ENCODE measurements at places on chromosomes 7 and 10.

DNA sequence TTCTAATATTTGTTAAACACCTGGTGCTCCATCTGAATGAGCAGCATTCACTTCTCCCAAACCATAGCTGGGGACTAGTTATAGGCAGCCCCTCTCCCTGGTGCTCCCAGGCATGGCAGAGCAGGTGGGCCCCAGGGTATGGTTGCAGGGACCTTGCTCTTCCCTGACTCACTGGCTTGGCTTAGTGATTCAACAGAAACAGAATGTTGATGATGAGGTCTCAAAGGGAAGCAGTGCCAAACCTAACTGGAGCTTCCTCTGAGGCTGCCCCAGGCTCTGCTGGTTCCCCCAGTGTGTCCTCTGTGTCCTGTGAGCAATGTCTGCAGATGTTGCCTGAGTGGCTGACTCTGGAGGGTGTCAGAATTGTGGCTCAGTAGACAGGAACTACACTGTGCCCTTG, 3.7 kb downstream of the GPR26 start:
- no peak for DNase-seq

DNA sequence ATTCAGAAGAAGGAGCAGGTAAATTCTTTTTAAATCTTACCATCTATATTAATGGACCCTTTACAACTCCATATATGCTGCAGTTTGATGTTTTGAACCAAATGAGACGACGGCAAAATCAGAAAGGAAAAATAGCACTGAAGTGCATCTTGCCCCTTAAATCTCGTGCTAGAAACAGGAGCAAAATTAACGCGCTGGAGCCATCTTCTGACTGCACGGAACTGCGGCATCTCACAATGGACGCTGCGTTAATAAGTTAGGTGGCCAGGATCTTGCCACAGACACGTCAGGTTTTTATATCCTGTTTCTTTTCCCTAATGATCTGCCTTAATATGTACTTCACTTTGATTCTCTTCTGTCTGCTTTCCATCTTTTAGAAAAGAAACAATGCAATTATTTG, 354.5 kb downstream of the TFEC start:
- no peak for DNase-seq

DNA sequence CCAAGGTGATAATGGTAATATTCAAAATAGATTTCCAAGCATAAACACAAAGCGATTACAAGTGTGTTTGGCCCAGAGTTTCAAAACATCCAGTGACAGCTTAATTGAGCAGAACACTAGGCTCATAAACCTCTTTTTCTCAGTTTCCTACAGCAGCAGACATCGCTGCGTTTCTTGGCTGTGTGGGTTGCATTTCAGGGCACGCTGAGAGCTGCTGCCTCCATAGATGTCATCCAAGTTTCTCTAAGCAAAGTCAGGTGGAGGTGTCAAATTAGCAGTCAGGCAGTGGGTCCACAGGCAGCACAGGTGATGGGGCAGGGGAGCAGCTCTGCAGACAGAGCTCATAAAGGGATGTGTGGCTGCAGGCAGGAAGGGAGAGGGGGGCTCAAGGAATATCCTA, 50.5 kb upstream of the COL13A1 start:
- no peak for DNase-seq

GRCh38 chr7:114153700-114154099, 234.9 kb upstream of the PPP1R3A start:
- DNase-seq: no peak

DNA sequence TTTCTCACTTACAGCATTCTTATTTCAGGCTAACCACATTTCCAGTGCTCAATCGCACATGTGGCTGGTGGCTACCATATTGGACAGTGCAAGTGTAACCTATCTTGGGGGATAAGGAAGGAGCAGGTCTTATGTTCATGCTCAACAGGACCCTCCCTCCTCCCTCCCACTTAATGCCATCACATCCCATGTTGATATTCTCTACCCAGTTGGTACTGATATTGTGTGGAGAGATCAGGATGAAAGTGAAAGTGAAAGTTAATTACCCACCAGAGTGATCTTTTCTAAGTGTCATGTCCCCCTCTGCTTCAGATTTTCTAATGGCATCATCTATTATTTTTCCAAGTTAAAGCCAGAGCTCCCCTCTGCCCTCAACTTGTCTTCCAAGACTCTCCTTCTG, 91.6 kb downstream of the BMPER start:
- no peak for DNase-seq

Measured in T-helper 2 cell treated with Interferon-gamma antibody and Interleukin-4, amounts not matched to agents 5 μg/mL and 100 μg/mL, for 36 hours (primary cell).